ENCODE measurements at places on chromosomes 11 and 22.
A peak's percentile ranks its signal among the peaks of the same experiment; 100 is the strongest.

DNA sequence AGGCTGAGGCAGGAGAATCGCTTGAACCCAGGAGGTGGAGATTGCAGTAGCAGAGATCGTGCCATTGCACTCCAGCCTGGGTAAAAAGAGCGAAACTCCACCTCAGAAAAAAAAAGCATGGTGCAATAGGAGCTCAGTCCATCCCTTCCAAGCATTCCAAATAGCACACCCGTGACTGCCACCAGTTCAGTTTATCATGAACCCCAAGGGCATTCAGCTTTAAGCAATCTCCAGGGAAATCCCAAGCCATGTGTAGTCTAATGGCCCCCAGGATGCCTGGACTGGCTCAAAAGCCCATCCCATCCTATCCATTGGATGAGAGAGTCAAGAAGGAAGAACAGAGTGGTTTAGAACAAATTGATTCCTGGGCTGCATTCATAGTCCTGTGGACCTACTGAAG lies 16.2 kb downstream of the MICAL3 start:
- no peak for DNase-seq

GRCh38 chr11:122746050-122746478 lies 90.5 kb downstream of the UBASH3B start:
- DNase-seq: peak; percentile 82

- no peak for DNase-seq
Observed at GRCh38 chr22:32211011-32211410, 6.1 kb upstream of the RFPL2 start.

- DNase-seq: peak; percentile 45
Observed at GRCh38 chr11:72848846-72849466, 34.7 kb downstream of the ATG16L2 start.

- DNase-seq: no peak
Observed at GRCh38 chr11:73149105-73149504, 7.0 kb upstream of the FCHSD2 start.

GRCh38 chr11:17298302-17298701 lies 21.8 kb downstream of the NUCB2 start:
- peak; percentile 70 for DNase-seq

DNA sequence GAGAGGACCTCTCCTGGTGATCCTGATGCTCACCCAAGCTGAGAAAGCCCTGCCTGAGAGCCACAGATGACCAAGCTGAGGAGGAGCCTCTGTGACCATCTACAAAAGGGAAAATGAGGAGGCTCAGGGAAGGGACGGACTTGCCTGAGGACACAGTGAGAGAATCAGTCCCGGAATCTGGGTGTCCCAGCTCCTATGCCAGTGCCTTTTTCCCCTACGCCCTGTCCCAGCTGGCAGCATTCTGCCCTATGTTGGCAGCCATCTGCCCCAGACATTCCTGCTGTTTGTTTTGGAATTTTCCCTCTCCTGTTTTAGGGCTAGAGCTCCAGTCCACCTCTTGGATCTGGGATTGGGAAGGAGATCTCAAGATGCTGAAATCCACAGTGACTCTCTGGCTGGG lies 54.6 kb downstream of the C11orf58 start:
- no peak for DNase-seq

GRCh38 chr11:44563711-44564110 lies 1.8 kb upstream of the CD82 start:
- DNase-seq: no peak

All from stimulated activated CD4-positive, alpha-beta T cell treated with anti-CD3 and anti-CD28 coated beads, Interleukin-4, amount 100 ng/mL, for 24 hours (primary cell).